ENCODE measurements at places on chromosomes 4 and X. TPM values are rescaled to one million over a fixed set of nuclear protein-coding genes. Genes with fewer than 3 reads are reported as not detected.

The KLHL13 gene
- 1.1 TPM for polyA plus RNA-seq

The BST1 gene
- polyA plus RNA-seq = 1.2 TPM

The ARHGAP24 gene
- 8.5 TPM for polyA plus RNA-seq

The TAF7L gene
- polyA plus RNA-seq = not detected

The BRCC3 gene
- 7.7 TPM for polyA plus RNA-seq

The GYPA gene
- polyA plus RNA-seq = not detected

Data from adipose tissue (tissue), 3 donors.